ENCODE measurements at places on chromosomes 5 and 9.

GRCh38 chr5:141484641-141485311, at the start of gene PCDHGC4:
PCDHGC4 (plus strand) TSS chr5:141485030; CDS start chr5:141485174, 144 bp downstream.
- no peak for DNase-seq

DNA sequence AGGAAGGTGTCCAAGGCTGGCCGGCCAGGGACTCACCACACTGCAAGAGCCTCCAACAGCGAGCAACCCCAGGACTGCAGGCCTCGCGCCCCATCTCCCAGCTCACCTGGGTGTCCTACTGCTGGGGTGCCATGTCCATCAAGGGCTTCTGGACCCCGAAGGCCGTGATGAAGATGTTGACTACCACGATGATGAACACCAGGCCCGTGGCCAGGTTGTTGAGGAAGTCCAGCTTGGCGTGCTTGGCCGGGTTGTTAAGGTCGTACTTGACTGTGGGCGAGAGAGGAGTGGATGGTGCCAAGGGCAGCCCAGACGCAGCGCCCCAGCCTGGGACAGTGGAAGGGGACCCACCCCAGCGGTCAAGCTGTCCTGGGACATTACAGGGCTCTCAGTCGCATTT, 9.3 kb downstream of the NINJ1 start:
- DNase-seq, result no peak

DNA sequence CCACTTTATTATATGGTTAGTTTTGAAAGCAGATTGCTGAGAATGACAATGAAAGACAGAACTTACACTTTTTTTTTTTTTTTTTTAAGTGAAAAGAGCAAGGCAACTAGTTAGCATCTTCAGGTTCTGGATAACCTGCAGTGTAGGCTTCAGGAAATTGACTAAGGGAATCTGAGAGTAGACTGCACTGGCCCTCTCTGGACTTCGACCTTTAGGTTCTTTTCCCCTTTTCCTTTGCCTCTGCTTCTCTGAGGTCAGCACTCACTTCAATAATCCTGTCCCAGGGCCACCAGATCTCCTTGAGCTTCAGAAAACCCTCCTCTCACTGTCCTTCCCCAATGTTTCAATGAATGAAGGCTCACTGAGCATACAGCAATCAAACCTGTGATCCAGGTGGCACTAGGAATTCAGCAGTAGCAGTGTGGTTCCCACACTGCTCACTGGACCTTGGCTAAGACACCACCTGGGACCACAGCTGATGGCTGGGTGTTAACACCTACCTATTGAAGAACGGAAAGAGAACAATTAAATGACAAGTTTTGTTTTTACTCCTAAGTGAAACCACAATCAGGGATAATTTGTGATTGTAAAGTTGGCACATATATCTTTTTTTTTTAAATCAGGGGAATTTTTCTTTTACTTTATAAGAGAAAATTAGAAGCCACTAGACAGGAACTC, 85.8 kb upstream of the IL6ST start:
- DNase-seq, result no peak

DNA sequence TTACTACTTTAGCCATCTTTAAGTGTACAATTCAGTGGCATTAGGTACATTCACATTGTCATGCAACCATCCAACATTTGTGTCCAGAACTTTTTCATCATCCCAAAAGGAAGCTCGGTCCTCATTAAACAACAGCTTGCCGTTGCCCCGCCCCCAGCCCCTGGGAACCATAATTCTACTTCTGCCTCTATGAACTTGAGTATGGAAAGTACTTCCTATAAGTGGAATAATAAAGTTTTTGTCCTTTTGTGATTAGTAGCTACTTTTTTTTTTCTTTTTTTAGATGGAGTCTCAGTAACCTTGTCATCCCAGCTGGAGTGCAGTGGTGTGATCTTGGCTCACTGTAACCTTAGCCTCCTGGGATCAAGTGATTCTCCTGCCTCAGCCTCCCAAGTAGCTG, 5.0 kb downstream of the GBGT1 start:
- no peak for DNase-seq

DNA sequence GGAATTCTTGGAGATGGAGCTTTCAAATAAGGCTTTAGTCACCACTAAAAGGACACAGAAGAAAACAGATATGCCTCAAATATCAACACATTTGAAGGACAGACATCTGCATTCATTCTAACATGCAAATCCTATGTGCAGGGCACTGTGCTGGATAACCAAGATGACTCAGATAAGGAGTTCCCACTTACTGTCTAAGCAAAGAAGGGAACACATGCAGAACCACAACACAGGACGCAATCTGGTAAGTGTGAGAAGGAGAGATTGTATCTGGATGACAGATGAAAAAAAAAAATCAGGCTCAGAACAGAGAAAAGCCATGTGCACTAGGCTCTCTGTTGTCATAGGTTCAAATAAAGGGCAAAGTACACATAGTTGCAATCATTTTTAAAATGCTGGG, 42.5 kb downstream of the ELAVL2 start:
- no peak for DNase-seq

DNA sequence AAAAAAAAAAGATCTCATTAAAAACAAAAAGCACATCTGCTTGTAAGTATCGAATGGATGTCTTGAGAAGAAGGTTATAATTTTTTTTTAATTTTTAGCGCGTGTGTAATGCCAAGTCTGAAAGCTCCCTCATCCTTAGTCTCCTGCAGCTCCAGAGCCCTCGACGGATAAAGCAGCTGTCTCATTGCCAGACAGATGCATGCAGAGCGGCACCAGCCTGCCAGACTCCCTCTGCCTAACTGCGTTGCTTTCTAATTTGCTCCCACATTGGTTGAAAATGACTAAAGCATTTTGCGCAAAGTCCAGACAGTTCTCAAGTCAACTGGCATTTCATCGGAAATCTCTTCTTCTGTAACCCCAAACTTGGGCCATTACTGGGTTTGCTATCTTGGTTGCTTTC, 29.4 kb downstream of the OLFM1 start:
- DNase-seq, result no peak

DNA sequence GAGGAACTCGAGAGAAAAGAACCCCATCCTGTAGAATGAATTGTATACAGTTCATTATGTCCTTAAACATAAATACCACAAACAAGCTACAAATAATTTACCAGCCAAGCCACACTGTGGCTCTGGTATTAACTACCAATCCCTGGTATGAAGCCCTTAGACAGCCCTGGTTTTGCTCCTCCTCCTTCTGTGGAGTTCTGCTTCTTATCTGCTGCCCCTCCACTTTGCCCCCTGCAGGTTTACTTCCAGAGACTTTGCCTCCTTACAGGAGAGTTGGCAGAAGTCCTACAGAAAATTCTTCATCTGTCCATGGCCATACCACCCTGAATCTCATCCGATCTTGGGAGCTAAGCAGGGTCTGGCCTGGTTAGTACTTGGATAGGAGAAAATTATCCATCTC, 219.8 kb downstream of the ACTL7B start:
- DNase-seq, result peak; percentile 10

GRCh38 chr5:54563083-54563761, 45.7 kb downstream of the SNX18 start:
- DNase-seq, result no peak

GRCh38 chr9:110104261-110104809, 103.6 kb downstream of the C9orf152 start:
- DNase-seq, result no peak

DNA sequence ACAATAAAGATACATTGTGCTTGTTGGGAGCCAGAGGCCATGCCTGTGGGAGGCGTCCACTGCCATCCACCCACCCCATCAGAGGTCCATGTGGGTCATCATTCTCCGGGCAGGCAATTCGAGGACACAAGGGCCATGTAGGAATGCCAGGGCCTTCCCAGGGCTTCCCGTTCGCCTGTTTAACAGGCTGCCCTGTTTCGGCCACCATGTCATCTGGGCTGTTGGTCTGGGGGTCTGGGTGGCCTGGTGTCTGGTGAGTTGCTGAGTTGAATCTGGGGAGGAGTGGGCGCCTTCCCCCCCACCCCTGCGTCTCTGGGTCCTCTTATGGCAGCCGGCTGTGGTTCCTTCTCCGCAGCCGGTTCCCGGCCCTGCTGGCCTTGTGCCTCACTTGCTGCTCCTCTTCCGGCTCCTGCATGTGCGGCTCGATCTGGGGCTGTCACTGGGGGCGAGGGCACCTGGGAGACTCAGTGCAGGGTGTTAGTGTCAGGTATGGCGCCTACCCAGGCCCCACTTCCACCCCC, 117.4 kb downstream of the WNK2 start:
- DNase-seq, result no peak

- no peak for DNase-seq
Measured at GRCh38 chr9:107177857-107178256, 105.2 kb upstream of the RAD23B start.

DNA sequence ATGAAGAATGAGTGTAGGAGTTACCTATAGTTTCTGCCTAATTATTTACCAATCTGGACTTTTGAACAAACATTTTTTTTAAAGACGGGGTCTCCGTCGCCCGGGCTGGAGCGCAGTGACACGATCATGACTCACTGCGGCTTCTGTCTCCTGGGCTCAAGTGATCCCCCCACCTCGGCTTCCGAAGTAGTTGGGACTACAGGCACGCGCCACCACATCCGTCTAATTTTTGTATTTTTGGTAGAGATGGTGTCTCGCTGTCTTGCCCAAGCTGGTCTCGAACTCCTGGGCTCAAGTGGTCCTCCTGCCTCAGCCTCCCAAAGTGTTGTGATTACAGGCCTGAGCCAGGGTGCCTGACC, 1.5 kb downstream of the CTNNA1 start:
- peak; percentile 9 for DNase-seq

DNA sequence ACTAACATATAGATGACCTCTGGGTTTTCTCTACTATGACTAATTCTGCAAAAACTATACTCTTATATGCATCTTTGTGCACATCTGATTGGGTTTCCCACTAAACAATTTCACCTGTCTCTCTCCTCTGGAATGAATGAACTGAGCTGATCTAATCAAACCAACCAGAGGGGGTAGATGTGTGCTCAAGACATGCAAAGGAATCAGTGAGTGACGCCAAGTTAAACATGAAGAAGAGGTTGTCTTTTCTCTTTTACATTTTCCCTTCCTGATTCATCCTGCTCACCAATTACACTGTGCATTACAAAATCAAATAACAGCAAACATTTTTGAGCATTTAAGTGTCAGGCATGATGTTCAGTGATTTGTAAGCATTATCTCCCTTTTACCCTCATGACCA, 29.6 kb upstream of the GRXCR2 start:
- no peak for DNase-seq

GRCh38 chr9:20569525-20569924, 52.8 kb downstream of the MLLT3 start:
- DNase-seq, result no peak

- no peak for DNase-seq
Measured at GRCh38 chr9:96158909-96159575, 142.9 kb downstream of the HSD17B3 start.

DNA sequence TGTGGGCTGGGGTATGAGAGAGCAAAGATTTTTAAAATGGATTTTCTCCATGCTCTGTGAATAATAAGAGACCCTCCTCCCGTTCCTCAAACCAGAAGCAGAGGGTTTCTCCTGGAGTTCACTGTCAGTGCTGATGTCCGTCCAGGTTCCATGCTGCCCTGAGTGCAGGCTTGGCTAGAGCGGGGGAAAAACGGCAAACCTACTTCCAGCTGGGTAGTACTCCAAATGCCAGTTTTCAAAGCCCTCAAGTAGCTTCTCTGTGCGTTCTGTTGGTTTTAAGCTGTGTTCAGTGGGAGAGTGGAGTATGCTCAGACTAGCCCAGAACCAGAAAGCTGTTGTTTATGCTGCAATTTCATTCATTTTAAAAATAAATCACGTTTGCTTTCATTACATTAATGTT, 40.3 kb downstream of the RASGEF1C start:
- no peak for DNase-seq

- DNase-seq, result no peak
Measured at GRCh38 chr5:1826235-1826980, 25.2 kb downstream of the NDUFS6 start.

GRCh38 chr5:88890070-88890781, 7.2 kb upstream of the MEF2C start:
- no peak for DNase-seq

- no peak for DNase-seq
Measured at GRCh38 chr5:67221487-67222242, 25.1 kb upstream of the CD180 start.

DNA sequence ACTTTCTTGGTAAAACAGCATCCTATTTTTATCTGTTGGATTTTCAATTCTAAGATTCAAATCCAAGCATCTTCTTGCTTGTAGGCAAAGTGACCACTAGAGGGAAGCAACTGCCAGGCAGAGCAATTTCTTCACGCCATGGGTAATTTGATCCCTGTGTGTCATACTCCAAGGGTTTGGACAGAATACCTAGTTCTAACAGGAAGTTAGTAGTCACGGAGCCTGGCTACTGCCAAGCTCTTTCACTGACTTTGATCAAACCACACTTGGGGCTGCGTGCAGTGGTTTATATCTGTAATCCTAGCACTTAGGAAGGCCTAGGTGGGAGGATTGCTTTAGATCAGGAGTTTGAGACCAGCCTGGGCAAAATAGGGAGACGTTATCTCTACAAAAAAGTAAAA, 473.6 kb upstream of the TNC start:
- peak; percentile 84 for DNase-seq

DNA sequence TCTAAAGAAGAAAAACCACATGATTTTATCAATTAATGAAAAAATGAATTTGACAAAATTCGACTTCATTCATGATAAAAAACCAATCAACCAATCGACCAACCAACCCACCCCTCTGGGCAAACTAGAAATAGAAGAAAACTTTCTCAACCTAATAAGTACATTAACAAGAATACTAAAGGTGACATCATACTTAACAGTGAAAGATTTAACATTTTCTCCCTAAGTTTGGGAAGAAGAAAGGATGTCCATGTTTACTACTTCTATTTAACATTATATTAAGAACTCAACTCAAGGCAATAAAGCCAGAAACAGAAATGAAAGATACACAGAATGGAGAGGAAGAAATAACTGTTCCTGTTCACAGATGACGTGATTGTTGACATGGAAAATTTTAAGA, 476.1 kb upstream of the MEF2C start:
- DNase-seq, result no peak

DNA sequence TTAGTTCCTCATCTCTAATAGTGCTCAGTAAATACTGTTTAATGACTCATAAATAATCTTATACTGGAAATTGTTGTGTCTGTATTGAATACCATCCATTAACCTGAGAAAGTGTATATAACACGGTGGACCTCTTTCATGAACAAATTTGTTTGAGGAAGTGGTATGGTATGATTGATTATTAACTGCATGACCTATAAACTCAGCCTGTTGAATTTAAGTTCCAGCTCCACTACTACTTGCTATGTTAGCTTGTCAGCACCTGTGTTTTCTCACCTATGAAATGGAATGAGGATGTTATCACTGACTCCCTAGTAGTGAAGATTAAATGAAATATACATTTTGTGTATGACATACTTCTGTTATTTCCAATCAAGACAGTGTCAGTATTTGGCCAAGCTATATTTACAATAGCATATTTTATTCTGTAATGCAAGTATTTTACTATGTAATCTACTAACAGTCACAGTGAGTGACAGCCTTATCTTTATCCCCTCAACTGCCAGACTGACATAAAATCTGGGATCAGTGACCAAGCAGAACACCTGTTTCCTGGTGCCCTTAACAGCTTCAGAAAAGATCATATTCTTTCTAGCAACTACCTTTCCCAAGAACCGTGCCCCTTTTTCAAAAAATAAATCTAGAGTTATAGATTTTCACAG, 77.3 kb upstream of the ITGA1 start:
- DNase-seq, result no peak
